Lower leg skin (tissue), 4 donors: ENCODE measurements at places on chromosomes 12 and 14. TPM values are rescaled to one million over a fixed set of nuclear protein-coding genes. Genes with fewer than 3 reads are reported as not detected.

The KLRC4 gene
- total RNA-seq = not detected

The ASB8 gene
- total RNA-seq = 26.5 TPM

The SOX5 gene
- total RNA-seq = 59.7 TPM

The SPIC gene
- 0.22 TPM for total RNA-seq

The SERPINA12 gene
- 345 TPM for total RNA-seq

The MMP19 gene
- total RNA-seq = 9.0 TPM

The LPCAT3 gene
- total RNA-seq = 29.6 TPM

The ERO1A gene
- total RNA-seq = 54.5 TPM

The TDRD9 gene
- total RNA-seq = 0.17 TPM

The SMCO2 gene
- not detected for total RNA-seq

The SOAT2 gene
- total RNA-seq = 0.26 TPM

The POP5 gene
- total RNA-seq = 19.7 TPM

The LRRIQ1 gene
- total RNA-seq = not detected

The AMDHD1 gene
- total RNA-seq = 7.7 TPM

DNA sequence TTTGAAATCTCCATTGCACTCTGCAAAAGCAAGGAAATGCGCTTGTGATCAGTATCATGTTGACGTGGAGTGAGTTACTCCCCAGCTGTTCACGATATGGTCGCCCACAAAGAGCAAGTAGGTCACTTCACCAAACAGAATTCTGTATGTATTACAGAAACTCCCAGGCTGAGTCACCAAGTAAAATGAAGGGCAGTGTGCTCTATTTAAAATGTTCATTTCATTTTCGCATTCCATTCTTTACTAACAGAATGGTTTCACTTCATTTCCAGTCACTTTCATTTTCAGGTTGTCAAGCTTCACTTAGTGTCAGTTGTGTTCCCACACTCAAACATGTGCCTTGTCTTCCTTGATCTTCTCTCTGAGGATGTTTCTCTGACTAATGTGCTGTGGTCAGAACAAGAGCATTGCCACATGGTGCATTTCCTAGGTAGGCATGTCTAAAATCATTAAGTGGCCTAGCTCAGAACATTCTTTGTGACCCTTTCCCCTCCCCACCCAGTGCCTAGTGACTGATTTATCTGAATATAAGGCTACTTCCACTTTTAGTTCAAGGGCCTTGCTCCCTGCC is 391.2 kb downstream of the RAD51B start:
- no peak for DNase-seq

DNA sequence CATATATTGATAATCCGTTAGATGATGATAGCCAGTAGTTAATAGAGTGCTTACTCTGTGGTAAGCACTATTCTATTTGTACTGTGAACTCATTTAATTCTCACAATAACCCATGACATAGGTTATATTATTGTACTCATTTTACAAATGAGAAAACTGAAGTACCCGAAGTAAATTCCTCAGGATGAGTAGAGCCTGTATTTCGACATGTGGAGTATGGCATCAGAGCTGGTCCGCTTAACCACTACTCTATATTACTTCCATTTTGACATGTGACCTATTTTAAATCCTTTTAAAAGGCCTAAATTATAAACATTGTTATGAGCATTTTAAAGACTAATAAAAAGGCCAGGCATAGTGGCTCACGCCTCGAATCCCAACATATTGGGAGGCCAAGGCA is 8.0 kb upstream of the RAP1B start:
- DNase-seq = no peak

DNA sequence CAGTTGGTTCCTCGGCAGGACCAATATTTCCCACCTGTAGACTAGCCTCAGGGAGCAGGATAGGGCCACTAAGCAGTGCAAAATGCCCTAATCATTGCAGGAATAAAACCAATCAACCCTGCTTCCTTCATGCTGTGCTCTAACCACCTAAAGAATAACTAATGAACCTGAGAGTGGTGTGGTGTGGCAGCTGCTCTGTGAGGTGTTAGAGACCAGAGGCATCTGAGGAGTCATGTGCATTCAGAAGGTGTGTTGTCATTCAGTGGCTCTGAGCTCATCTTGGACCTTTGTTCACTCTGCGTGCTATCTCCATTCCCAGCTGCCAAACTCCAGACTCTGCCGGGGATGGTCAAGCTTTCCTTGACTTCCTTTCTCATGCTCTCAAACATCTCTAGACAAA is 136.7 kb upstream of the EGLN3 start:
- DNase-seq = no peak

- no peak for DNase-seq
Measured at GRCh38 chr12:50024805-50025186, 498 bp downstream of the RACGAP1 start.

DNA sequence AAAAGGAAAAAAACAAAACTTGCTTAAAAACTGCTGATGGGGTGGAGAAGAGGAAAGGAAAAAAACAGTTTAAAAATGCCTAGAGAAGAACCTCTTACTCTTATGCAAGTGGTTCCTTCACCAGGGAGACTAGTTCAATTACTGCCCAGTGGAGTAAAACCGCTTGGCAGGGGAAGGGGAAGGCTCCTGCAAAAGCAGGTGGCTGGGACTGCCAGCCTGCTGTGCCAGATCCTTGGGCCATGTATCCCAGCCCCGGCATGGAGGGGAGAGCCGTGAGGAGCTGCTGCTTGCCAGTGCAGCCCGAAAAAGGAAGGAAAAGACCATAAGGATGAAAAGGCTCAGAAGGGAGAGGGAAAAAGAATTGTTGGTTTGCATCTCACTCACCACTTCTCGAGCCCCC is 123.0 kb downstream of the FSCB start:
- no peak for DNase-seq

DNA sequence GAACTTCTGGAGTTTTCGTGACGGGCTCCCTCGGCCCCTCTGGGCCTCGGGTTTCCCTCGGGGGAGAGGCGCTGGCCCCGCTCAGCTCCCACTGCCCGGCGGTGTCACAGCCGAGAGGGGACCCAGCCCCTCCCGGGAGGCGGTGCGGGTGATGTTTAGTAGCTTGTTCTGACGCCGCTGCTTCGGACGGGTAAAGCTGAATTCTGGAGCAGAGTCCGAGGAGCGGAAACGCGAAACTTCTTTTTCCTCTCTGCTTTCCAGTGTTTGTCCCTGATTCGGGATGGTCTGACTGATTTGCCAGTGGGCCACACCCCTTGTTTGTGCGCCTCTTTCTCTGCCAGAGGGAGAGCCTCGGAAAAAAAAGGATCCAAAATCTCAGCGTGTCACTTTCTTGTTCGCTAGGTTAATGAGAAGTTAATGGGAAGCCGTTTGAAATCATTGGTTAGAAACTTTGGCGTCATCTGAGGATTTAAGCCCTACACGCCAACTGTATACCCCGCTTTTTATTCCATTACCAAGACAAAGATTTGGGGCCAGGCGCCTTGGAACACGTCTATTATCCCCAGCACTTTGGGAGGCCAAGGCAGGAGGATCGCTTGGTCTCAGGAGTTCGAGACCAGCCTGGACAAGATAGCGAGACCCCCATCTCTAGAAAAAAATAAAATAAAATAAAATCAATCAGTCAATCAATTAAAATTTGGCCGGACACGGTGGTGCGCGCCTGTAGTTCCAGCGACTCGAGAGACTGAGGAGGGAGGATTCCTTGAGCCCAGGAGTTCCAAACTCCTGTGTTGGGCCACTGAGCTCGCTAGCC is 756 bp downstream of the TULP3 start:
- DNase-seq = peak; percentile 89

- DNase-seq = no peak
Measured at GRCh38 chr12:84648425-84648824, 264.2 kb downstream of the SLC6A15 start.

GRCh38 chr14:52902971-52903619 is 47.8 kb downstream of the FERMT2 start:
- DNase-seq = no peak

GRCh38 chr14:44383636-44384035 is 123.4 kb downstream of the FSCB start:
- no peak for DNase-seq

DNA sequence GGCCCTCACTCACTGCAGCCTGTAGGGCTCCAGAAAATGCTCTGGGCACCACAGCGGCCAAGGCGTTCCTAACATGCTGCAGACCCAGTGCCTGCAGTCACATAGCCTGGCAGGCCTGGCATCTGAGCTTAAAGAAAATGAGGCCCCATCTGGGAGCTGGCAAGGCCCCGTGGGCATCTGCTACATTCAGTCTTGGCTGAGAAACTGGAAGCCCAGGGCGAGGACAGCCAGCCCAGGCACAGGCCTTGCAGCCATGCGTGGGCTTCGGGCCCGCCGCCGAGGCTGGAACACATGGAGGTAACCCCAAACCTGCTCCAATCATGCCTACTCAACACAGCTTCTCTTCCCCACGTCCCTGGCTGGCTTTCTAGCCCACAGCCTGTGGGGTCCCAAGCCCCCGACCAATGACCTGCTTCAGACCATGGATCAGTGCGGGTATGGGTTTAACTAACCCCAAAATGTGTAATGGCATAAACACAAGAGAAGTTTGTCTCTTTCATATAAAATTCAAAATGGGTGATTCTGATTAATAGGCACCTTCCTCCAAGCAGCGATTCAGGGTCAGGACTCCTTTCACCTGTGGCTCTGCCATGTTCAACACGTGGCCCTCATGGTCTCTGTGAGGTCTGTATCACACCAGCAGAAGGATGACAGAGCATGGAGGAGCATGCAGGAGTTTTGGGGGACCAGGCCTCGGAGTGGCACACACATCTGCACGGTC is 6.4 kb downstream of the NGB start:
- no peak for DNase-seq

GRCh38 chr12:66032739-66033138 is 97.8 kb downstream of the LLPH start:
- DNase-seq = no peak

GRCh38 chr12:68579254-68579653 is 31.4 kb upstream of the RAP1B start:
- no peak for DNase-seq

DNA sequence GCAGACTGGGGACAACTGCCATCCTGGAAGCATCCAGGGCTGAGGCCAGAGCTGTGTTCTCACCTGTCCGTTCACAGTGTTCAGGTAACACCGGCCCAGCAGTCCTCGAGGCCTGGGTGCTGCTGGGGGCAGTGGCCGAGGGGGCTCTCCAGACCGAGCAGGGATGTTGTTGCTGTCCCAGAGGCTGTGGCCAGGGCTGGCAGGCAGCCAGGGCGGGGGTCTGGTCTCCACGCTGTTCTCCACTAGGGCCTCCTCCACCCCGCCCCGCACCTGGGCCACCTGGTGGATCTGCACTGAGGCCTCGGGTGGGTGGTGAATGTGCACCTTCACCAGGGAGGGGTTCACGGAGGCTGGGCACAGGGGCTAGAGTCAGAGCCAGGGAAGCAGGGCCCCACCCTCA is 57.4 kb downstream of the ISCA2 start:
- DNase-seq = no peak

GRCh38 chr12:23585782-23586163 is 363.7 kb downstream of the SOX5 start:
- DNase-seq = no peak

DNA sequence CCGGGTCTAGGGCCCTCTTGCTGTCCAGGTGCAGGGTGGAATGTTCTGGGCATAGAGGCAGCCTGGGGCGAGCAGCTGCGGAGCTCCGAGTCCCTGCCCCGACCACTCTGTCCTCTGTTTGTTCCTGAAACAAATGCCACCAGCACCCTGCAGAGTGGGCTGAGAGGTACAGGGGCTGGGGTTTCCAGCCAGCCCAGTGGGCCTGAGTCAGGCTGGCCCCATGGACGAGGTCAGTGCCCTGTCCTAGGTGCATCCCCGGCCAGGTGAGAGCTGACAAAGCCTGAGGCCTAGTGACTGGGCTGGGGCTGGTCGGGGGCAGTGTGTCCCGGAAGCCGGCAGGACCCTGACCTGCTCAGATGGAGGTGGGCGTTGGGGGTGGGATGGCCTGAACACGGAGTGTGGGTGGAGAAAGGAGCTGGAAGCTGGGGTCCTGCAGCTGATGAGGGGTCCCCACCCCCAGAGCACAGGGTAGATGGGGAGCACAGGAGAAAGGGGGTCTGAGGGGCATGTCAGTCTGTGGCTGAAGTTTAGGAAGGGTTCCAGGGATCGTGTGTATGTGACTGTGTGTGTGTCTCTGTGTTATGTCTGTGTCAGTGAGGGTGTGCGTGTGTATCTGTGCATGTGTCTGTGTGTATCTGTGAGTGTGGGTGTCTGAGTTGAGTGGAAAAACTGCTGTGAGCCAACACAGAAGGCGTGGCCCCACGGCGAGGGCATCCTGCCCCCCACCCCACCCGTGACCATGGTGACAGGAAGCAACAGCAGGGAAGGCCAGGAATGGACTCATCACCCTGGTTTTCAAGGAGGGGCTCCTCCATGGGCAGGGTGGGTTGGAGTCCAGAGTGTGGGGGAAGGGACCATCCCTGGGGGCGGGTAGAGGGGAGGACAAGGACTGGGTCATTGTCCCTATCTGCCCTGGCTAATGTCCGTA is 2.4 kb upstream of the CRIP1 start:
- DNase-seq = peak; percentile 95

DNA sequence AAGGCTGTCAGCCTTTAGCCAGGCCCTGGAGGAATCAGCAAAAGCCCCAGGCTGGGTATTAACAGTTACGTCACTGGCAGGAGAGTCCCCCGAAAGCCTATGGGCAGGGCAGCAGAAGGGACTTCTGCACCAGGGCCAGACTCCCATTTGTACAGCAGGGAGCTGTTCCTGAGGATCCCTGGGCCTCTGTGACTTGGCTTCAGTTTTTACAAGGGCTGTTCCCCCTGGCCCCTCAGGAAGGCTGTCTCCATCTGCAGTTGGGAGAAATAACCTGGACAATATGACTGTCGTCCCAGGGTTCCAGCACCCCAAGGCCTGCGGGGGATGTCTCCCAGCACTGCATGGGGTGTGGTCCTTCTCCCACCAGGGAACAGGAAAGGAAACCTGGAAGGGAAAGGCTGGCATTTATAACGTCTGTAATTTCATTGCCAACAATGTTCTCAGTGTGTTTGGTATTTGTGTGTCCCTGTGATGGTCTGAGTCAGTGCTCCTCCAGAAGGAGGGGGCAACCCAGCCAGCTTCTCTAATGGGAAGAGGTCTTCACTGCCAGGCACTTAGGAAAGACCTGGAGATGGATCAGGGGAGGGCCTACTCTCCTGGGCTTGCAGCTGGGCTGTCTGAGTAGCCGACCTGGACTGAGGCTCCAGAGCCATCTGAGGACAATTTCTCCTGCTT is 42.4 kb downstream of the ERH start:
- peak; percentile 37 for DNase-seq
